ENCODE measurements at places on chromosomes 3 and 15.

GRCh38 chr3:38454884-38455638, 1.4 kb downstream of the ACVR2B start:
- peak; percentile 51 for DNase-seq

DNA sequence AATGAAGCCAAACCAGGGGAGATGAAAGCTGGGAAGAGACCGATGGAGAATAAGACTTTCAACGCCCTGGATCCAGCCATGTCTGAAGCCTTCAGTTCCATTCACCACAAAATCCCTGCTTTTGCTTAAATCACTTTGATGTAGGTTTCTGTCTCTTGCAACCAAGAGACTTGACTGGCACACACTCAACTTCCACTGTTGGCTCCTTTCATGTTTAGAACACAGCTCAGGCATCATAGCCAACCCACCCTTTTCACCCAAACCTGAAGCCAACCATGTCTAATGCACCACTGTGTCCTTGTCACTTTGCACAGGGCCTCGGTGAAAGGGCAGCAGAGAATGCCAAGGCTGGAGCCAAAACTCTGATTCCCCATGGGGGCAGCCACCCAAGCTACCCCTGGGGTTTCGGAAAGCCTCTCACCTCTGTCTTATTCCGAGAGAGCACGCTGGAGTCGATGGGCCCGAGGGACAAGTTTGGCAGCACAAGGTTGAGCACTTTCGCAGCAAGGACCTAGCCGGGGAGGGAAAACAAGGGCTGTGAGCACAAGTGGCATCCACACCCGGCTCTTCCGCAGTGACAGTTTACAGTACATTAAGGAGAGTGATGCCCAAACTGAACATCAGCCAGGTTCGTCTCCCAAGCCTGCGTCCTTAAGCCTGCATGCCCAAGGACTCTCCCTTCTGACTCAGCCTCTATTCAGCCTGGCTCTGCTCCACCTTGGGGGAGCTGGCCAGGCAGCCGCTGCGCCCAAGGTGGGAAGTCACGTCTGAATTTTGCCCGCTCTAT, 37.6 kb downstream of the ABTB1 start:
- no peak for DNase-seq

- DNase-seq = no peak
Measured at GRCh38 chr15:85539491-85539890, 159.1 kb downstream of the AKAP13 start.

GRCh38 chr3:178536211-178537079, at the start of gene KCNMB2:
Gene KCNMB2, plus strand, starts transcription at chr3:178536436.
- no peak for DNase-seq

GRCh38 chr15:77004189-77004588, 9.3 kb downstream of the PSTPIP1 start:
- DNase-seq = peak; percentile 39

- no peak for DNase-seq
Measured at GRCh38 chr3:52923963-52924362, 26.6 kb upstream of the STIMATE start.

GRCh38 chr15:42704492-42704926, 32.4 kb downstream of the CDAN1 start:
- peak; percentile 70 for DNase-seq

DNA sequence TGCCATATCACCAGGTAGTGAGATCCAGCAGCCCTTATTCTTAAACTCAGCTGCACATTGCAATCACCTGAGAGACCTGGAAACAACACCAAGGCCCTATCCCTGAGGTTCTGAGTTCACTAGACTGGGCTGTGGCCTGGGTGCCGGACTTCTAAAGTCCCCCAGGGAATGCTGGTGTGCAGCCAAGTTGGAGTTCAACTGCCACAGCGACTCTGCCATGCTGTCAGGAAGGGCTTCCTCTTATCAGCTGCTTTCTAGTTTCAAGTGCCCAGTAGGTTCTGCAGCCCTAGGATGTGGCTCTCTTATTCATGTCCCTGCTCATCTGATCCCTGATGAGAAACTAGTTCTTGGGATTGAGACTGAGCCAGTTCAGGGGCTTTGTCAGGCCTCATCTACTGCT, 47.8 kb downstream of the ACAA1 start:
- no peak for DNase-seq

GRCh38 chr3:180496995-180497394, 105.0 kb upstream of the TTC14 start:
- DNase-seq = no peak

DNA sequence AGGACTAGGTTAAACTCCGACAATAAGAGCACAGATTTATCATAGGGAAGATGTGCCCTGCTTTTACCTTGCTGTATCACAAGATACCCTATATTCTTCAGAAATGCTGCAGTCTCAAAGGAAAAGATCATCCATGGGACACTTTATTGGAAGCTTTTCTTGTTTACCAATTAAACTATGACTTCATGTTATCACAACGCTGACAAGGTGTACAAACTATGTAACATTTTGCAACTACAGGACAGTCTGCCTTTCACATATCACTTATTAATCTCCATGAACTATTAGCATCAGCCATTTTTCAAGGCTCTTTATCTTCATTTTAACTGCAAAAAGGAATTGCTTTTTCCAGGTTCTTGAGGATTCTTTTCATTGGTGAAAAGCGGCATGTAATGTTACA, 34.0 kb downstream of the CBLB start:
- DNase-seq = no peak

DNA sequence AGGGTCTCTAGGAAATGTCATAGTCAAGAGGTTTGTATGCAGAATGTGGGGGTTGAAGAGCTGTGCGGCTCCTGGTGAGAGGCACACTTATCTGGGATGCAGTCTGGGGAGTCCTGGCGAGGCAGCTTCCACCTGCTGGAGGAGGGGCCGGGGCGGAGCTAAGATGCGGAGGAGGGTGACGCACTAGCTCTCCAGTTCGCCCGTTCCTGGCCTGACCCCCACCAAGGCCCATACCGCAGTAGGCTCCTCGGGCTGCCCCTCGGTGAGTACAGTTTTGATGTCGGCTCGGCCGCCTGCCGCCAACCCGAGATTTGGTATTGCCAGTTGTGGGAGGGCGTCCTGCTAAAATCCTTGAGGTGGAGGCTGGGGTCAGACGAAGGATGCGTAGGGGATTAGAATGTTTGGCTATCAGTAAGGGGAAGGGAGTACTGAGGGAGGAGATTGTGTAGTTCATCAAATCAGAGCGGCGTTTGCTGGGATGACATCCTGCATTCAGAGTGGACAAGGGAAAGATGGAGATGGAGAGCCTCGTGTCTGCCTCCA, at the start of gene SCG5:
Gene SCG5, plus strand, starts transcription at position 194 of the 543 bp plus-strand sequence. CDS start 1,883 bp downstream, outside the sequence.
- no peak for DNase-seq

GRCh38 chr3:57946970-57947381, 61.2 kb upstream of the FLNB start:
- no peak for DNase-seq

DNA sequence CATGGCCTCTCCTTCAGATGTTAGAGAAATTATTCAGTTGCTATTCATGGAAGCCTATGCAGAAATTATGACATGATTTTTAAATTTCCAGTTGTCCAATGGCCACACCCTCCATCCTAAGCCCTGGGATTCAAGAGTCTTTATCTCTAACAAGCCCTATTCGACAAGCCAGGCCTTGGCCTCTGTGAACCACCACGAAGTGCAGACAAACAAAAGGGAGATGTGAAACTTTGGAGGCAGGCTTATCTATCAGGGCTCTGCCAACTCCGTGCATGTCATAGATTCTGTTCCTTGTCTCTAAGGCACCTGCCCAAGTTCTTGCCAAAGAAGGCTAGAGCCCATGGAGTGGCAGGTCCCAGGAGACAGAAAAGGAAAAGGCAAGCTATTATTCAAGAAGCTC, 212.4 kb upstream of the ADAMTS9 start:
- DNase-seq = no peak

DNA sequence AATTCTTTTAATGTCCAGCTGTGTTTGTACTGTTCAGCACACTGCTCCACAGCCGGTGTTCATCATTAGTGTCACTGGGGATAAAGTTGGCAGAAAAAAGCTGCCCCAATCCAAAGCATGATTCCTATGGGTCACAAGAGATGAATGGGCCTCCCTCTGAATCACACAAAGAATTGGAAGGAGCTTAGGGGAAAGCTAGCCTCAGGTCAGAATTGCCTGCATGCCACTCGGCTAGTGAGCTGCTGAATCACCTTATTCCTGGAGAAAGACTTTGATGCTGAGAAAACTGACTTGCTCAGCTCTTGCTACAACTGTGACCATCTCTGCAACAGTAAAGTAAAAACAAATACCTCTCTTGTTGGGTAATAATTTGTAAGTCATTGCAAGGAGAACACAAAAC, 3.5 kb downstream of the CCK start:
- DNase-seq = no peak

DNA sequence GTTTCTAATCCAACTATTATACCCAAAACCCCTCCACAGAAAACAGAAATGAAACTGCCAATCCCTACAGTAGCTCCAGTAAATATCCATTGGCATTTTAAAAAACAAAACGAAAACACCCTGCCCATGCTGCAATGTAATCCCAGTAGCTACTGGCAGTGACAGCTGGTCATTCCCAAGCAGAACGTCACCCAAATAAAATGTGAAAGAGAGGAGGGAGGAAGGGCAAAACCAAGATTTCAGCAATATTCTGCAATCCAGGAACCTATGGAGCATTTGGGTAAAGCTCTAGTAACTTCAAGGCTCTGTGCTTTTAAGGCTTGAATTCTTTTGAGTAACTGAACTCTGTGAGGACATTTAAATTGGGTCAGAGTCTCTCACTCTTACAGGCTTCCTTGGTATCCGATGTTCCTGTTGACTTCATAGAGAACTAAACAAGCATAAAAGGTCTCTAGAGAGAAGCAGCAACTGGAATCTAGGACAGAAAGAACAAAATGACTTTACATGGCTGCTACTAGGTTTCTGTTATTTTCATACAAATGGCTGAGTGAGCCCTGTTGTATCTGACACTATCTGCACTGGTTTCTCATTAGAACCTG, 136.2 kb downstream of the TNIK start:
- DNase-seq = no peak

GRCh38 chr15:98403569-98403968, 244.8 kb upstream of the IGF1R start:
- no peak for DNase-seq

GRCh38 chr15:90259524-90259923, 5.9 kb upstream of the NGRN start:
- DNase-seq = no peak

DNA sequence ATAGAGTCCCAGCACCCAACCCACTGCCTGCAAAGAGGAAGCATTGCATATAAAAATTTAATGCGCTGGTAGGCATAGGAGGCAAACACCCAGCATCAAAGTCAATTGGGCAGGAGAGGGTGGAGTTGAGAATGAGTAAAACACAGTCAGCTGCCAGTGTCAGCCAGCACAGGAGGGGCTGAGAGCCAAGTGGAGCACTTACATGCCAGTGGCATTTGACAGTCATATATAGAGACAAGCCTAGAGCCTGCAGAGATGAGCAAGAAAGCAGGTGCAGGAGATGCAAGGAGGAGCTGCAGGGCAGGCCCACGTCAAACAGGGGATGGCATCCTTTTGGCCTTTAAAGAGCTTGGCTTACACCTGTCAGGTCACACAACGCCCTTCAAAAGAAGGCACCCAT, 27.6 kb upstream of the ZFAND6 start:
- DNase-seq = no peak

GRCh38 chr3:195032106-195032759, 238.7 kb downstream of the XXYLT1 start:
- DNase-seq = no peak

- no peak for DNase-seq
Measured at GRCh38 chr3:103516950-103517349, 1082.1 kb downstream of the ZPLD1 start.

DNA sequence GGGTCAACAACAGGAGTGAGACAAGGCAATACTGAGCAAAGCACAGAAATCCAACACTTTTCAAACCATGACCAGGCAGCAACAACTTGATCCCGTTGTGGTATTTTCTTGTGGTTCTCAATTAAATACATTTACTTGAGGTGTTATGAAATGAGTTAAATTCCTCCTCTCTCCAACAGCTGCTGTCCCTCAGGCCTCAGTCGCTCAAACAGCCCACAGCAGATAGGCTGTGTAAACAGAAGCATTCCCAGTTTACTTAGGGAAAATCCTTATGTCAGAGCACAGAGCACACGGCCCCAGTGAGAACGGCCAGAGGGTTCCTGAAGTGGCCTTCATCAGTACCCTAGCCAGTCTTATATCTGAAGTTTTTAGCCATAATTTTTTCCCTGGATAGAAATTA, 359.9 kb downstream of the AGBL1 start:
- no peak for DNase-seq

DNA sequence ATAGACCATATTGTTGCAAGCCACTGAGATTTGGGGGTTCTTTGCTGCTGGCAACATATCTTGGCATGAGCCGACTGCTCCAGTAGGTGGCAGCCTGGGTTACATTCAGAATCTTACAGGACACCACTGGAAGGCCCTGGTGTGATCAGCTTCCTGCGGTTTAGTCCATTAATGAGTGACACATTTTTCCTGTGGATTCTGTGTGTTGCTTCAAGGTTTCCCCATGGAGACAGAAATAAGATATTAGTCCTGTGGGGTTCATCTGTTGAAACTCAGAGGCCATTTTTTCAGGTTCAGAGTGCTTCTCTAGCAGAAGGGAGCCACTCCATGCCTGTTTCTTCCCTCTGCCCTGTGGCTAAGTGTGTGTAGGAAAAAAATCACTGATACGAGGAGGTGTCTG, 116.2 kb downstream of the MFSD1 start:
- DNase-seq = peak; percentile 32

GRCh38 chr15:99442252-99442897, 123.4 kb upstream of the MEF2A start:
- peak; percentile 30 for DNase-seq

DNA sequence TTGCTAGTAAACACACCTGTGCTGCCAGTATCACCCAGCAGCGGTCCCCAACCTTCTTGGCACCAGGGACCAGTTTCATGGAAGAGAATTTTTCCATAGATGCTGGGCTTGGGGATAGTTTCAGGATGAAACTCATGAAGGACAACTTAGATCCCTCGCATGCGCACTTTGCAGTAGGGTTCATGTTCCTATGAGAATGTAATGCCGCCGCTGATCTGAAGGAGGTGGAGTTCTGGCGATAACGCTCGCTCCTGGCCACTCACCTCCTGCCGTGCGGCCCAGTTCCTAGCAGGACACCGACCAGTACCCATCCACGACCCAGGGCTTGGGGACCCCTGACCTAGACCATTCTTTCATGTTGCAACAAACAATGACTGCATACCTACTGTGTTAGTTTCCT, 89.7 kb downstream of the TOP2B start:
- no peak for DNase-seq

- DNase-seq = no peak
Measured at GRCh38 chr15:60162968-60163355, 158.9 kb downstream of the FOXB1 start.

- no peak for DNase-seq
Measured at GRCh38 chr3:14093831-14094230, 30.8 kb downstream of the CHCHD4 start.

GRCh38 chr3:54353546-54353945, 231.2 kb downstream of the CACNA2D3 start:
- no peak for DNase-seq

DNA sequence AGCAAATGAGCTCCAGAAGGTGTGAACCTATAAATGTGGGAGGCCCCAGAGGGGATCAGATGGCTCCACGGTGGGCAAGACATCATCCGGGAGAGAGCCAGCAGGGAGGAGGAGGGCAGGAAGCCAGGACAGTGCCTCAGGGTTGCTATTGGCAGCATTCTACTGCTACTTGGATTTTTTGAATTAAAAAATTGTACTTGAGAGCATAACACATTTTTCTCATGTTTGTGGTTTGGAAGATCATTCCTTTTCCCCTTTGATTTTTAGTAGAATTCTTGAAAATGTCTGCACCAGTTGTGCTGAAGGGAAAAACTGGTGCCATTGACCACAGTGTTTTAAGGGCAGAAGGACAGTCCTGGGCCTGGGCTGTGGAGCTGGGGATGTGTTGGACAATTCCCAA, 59.2 kb downstream of the LYZL4 start:
- no peak for DNase-seq
